ENCODE measurements at places on chromosomes 5 and 9.

DNA sequence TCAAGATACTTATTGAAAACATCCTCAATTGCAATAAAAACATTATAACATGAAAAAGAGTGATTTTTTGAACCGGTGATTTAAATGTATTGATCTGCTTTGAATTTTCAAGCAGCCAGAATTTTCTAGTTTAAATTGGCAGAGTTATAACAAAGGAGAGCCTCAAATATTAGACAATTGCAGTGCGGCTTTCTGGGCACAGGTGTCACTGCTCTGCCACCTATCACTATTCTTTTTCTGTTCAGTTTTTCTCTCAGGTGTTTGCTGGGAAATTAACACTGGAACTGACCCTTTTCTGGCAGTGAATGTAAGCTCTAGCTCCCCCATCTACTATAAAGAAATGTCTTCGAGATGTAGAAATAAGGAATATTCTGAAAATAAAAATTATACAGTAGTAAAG is 23.0 kb downstream of the ZBED3 start:
- DNase-seq: no peak

DNA sequence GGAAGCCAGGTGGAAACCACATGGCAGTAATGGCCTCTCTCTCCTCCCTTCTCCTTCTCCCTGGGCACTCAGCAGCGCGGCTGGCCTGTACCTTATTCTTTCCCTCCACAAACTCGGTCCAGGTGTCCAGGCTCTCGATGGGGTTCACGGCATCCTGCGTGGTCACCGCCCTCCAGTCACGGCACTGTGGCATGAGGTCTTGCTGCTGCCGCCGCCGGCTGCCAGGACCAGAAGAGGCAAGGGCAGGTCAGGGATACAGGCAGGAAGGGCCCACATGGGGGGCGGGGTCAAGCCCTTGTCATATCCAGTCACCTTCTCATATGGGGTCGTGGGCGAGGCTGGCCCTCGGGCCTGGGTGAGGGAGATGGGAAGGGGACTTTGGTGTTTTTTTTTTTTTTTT is 25.6 kb downstream of the FLT4 start:
- no peak for DNase-seq

DNA sequence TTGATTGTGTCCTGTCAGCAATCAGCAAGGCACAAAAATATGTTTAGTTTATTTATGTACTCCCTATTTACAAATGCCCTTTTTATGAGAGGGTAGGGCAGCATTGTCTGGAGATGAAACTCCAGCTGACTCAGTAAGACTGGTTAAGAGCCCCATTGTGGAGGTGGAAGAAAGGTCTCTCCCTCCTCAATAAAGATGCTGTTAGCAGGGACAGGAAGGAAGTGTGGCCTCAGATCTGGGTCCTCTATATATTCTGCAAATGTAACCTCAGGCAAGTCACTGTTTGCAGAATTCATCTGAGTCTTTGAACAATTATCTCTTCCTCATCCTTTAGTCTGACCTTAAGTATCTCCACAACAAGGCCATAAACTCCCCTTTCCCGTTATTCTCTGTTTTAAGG is 48.3 kb upstream of the TRAF1 start:
- DNase-seq: no peak

GRCh38 chr5:115735108-115735998 is 81.1 kb downstream of the CDO1 start:
- DNase-seq: peak; percentile 27

DNA sequence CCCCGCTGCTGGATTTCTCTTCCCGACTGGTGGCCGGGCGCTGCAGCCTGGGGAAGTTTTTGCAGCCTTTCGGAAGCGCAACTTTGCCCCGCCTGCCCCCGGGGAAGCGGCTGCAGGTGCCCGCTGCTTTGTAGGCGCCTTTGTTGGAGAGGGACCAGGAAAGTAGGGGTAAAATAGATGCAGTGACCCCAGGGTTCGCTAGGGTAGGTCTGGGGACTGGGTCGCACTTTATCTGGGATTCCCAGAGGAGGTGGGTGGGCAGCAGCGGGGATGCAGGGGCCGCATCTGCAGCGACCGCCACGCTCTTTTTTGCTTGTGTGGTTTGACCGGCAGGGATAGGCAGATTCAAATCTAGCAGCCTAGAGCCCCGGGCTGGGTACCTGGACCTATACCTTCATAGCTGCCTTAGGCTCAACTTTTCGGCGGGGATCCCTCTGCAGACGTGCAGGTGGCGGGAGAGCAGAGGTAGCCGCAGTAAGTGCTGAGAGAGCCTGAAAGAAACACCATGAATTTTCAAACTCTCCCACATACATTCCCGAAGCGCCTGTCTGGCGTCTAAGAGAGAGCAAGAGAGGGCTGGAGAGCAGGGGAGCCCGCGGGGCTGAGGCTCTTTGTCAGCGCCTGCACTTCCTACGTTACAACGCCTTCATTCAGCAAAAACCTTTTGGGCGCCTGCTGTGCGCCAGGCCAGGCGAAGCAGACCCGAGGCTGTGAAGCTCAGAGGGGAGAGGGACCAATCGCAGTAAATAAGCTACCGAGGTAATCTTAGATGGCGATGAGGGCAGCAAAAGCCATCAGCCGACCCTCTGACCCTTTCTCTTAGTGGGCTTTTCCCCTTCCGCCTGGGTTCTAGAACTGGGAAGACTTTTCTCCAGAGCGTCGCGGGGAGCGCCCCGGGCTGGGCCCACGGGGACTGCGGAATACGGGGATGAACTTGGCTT is 642 bp downstream of the SV2C start:
- no peak for DNase-seq

DNA sequence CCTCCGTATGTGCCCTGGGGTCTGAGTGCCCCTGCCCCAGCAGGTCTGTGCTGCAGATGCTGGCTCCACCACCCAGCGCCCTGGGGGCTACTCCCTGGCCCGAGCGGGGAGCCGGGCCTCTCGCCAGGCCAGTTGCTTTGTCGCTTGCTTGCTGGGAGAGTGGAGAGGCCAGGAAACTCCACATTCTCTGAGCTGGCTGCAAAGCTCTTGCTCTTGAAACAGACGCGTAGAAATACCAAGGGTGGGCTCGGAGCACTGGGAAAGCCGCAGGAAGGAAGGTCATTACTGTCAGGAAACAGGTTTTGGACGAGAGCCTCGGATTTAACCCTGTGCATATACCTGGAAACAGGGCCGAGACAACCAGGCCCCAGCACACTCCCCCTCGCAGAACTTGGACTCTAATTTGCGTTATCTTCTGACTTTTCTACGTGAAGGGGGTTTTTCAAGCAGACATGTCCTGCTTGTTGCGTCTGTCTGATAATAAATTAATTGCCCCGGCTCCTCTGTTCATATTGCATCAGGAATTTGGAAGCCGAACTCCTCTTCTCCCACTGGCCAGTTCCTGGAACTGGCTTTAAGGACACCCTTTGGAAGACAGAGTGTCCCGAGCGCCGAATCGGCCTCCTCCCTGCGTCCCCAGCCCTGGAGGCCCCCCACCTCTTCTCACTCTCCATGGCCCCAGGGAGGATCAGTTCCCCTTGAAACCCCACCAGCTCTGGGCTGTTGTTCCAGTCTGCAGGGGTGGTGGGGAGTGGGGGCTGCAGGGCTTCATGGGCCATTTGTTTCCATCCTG is 11.2 kb downstream of the ADAMTSL2 start:
- DNase-seq: no peak

- no peak for DNase-seq
Observed at GRCh38 chr9:129242971-129243561, 65.0 kb upstream of the IER5L start.

GRCh38 chr9:132986640-132987620 is 8.4 kb downstream of the GFI1B start:
- DNase-seq: no peak

GRCh38 chr5:81212211-81212751 is 20.8 kb upstream of the CKMT2 start:
- DNase-seq: no peak

GRCh38 chr9:21443849-21444625 is 3.8 kb downstream of the IFNA1 start:
- no peak for DNase-seq

DNA sequence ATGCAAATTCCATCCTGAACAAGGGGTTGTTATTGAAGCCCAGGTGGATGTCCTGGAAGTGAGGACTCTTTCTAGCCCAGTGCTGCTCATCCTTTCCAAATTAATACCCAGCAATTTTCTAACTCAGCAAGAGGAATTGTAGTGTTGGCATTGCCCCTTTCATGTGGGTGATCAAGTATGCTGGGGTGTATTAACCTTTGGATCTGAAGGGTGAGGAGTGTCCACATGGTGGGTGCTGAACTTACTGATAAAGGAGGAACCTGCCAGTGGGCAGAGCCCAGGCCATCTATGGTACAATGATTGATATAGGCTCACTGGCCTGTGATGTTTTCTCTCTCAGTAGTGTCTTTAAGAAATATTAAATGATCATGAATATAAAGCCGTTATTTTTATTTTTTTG is 210.1 kb downstream of the NTRK2 start:
- DNase-seq: no peak

DNA sequence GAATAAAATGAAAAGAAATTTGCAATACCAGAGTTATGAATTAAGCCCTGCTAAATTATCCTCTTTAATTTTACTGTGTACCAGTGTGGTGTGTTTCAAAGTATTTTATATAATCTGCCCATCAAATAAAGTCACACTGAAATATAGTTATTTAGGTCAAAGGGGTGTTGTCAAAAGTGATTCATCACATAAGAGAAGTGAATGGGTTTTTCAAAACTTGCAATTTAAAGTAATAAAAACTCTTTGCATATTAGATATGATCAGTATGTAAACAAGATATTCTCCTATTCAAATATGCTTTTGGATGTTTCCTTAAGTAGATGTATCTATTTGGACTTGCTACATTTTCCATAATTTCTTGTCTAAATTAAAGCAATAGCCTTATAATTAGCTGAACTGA is 1183.0 kb upstream of the CDH18 start:
- no peak for DNase-seq

GRCh38 chr5:109757490-109757889 is 67.8 kb downstream of the MAN2A1 start:
- DNase-seq: no peak

GRCh38 chr9:121992571-121993212 is 100.4 kb downstream of the TTLL11 start:
- DNase-seq: peak; percentile 84

Measured in putamen (tissue), 1 donor.